Aorta (tissue), 5 donors: ENCODE measurements at places on chromosomes 7 and 10. TPM values are rescaled to one million over a fixed set of nuclear protein-coding genes. Genes with fewer than 3 reads are reported as not detected.

The NEUROD6 gene
- total RNA-seq = not detected

GRCh38 chr10:98396096-98397063, 18.6 kb downstream of the PYROXD2 start:
- no peaks in the 10 kb centered on the region for H3K27me3 ChIP-seq
- H3K36me3 ChIP-seq = no peaks in the 10 kb centered on the region
- no peaks in the 10 kb centered on the region for H3K4me1 ChIP-seq
- peak; percentile 3 for DNase-seq
- H3K27ac ChIP-seq = no peak overlapping the region

DNA sequence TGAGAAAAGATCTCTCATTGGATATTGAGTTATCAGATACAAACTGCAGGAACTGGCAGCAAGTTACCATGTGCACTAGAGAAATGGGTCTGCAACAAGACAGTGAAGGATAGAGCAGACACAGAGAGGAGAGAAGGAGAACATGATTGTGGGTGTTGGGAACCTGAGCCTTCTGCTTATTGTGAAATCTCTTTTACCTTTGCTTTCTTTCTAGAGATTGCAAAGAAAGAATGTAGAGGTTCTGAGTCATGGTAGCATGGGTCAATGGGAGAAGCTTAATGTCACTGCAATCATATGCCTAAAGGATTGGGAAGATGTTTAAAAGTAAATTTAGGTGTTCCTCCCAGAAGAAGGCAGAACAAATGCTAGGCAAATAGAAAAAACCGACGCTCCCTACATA, 821.4 kb downstream of the CCSER2 start:
- H3K36me3 ChIP-seq = no peaks in the 10 kb centered on the region
- DNase-seq = no peak
- no peak overlapping the region for H3K27ac ChIP-seq
- H3K27me3 ChIP-seq = no peaks in the 10 kb centered on the region
- no peak overlapping the region for H3K4me3 ChIP-seq

DNA sequence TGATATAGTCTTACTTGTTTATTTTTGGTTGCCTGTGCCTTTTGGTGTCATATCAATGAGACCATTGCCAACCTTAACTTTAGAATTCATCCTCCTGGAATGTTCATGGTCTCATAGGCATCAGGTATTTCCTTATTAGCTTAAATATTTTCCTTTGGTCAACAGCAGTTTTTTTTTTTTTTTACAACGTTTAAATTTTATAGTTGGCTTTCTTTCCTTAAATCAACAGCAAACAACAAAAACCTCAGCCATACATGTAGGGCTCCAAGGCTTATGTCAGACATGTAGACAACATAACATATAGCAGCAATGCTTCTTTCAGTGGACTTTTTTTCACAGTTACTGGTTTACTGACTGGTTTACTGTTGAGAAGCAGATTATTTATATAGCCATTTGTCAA, 22.7 kb downstream of the ENTPD7 start:
- peaks cover 7% of the 10 kb centered on the region for H3K36me3 ChIP-seq
- no peaks in the 10 kb centered on the region for H3K4me1 ChIP-seq

DNA sequence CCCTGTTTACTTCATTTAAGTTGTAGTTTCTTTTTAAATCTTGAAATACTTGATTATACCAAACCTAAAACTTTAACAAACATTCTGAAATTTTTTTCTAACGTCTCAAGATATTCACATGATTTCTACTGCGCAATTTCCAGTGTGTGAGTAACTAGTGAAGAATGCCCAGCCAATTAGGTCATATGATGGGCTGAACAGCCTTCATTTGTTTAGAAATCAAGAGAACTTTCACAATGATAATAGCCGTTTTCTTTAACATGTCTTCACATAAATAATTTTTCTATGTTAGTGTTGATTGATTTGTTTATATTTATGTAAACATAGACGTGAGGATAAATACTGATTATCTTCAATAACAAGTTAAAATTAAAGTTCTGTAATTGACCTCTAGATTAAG, 21.8 kb downstream of the STAM start:
- no peak overlapping the region for H3K4me3 ChIP-seq
- no peak overlapping the region for H3K27ac ChIP-seq
- H3K36me3 ChIP-seq = no peaks in the 10 kb centered on the region
- no peak for DNase-seq
- H3K27me3 ChIP-seq = no peaks in the 10 kb centered on the region
- H3K4me1 ChIP-seq = no peaks in the 10 kb centered on the region

- no peaks in the 10 kb centered on the region for H3K27me3 ChIP-seq
- H3K4me1 ChIP-seq = no peaks in the 10 kb centered on the region
- no peak for DNase-seq
- H3K27ac ChIP-seq = no peak overlapping the region
- H3K4me3 ChIP-seq = no peak overlapping the region
Measured at GRCh38 chr7:42506097-42506496, 269.1 kb upstream of the GLI3 start.

DNA sequence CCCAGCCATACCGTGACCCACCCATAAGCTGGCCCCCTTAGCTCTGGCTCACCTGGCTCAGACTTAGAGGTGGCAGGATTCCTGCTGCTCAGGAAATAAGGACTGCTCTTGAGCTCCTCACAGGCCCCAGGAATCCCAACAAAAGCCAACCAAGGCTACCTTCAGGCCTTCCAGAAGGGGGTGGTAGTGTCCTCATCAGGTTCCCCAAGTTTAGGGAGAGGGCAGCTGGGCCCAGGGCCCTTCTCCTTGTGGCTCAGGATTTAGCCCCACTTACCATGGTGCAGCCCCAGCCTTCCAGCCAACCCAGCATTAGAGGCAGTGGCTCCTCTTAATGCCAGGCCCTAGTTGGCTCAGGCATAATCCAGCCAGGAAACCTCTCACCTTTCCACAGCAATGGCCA, 23.5 kb downstream of the NPFFR1 start:
- no peaks in the 10 kb centered on the region for H3K27me3 ChIP-seq
- no peak overlapping the region for H3K27ac ChIP-seq

GRCh38 chr10:126332576-126332975, 55.7 kb downstream of the ADAM12 start:
- no peak overlapping the region for H3K27ac ChIP-seq
- no peaks in the 10 kb centered on the region for H3K4me1 ChIP-seq
- H3K4me3 ChIP-seq = no peak overlapping the region
- no peaks in the 10 kb centered on the region for H3K36me3 ChIP-seq
- no peaks in the 10 kb centered on the region for H3K27me3 ChIP-seq

GRCh38 chr7:142745091-142745635, 4.1 kb upstream of the PRSS1 start:
- no peak overlapping the region for H3K4me3 ChIP-seq
- no peak for DNase-seq
- H3K36me3 ChIP-seq = no peaks in the 10 kb centered on the region
- no peaks in the 10 kb centered on the region for H3K27me3 ChIP-seq
- H3K27ac ChIP-seq = no peak overlapping the region
- H3K4me1 ChIP-seq = peaks cover 4% of the 10 kb centered on the region

DNA sequence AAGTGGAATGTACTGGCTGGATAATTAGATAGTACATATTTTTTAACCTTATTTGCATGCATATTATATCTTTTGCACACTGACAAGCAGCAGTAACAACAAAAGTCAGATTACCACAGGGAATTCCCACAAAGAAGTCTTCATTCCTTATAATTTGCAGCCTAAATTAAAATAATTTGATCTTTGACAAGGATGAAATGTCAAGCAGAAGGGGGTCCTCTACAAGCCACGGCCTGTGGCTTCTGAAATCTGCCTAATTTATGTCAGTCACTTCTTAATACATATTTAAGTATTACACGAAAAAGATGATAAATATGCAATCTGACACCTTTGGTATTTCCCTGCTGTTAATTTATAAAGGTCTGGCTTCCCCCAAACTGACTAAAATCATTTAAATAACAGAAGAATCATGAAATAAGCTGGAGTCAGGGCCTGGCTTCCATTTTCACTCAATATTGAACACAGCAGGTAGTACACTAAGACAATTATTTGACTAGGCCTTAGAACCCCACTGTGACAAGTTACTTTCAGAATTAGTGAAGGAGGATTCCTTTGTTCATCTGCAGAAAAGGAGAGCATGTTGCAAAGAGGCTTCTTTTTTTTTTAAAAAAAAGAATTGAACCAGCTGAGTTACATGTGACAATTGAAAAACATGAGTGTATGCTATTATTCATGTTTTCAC, 351.1 kb upstream of the ETV1 start:
- H3K27me3 ChIP-seq = no peaks in the 10 kb centered on the region
- no peaks in the 10 kb centered on the region for H3K36me3 ChIP-seq
- no peak for DNase-seq

- H3K27me3 ChIP-seq = no peaks in the 10 kb centered on the region
- no peaks in the 10 kb centered on the region for H3K4me1 ChIP-seq
- peak; percentile 60 for DNase-seq
- no peak overlapping the region for H3K27ac ChIP-seq
Measured at GRCh38 chr10:111113961-111114757, 37.3 kb downstream of the ADRA2A start.

DNA sequence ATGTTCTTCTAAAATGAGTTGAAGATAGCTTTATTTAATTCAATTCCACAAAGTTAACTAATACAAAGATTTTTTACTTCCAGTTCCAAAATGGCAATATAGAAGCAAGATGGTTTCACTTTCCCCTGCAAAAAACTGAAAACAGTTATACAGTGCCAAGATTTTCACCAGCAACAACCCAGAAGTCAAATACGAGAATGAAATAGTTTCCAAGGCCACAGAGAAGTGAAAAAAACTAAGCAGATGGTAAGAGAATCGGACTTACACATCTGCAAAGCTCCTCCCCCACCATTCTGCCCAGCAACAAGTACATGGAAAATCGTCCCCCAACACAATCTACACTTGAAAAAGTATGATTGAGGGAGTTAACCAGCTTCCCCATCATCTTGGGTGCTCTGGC, 30.3 kb upstream of the KEL start:
- no peaks in the 10 kb centered on the region for H3K36me3 ChIP-seq
- no peaks in the 10 kb centered on the region for H3K27me3 ChIP-seq
- H3K4me3 ChIP-seq = no peak overlapping the region
- H3K4me1 ChIP-seq = no peaks in the 10 kb centered on the region
- DNase-seq = no peak
